ENCODE measurements at places on chromosomes 6 and 20. TPM values are rescaled to one million over a fixed set of nuclear protein-coding genes. Genes with fewer than 3 reads are reported as not detected.

TMX4 gene
- 29.3 TPM for total RNA-seq

PPP1R3G gene
- 0.29 TPM for total RNA-seq

SLC17A1 gene
- total RNA-seq = not detected

LHFPL5 gene
- total RNA-seq = 0.17 TPM

TMEM170B gene
- total RNA-seq = 0.77 TPM

All from LHCN-M2 (cell line).